Substantia nigra (tissue), 51 donors: ENCODE measurements at places on chromosomes 1 and 21.

DNA sequence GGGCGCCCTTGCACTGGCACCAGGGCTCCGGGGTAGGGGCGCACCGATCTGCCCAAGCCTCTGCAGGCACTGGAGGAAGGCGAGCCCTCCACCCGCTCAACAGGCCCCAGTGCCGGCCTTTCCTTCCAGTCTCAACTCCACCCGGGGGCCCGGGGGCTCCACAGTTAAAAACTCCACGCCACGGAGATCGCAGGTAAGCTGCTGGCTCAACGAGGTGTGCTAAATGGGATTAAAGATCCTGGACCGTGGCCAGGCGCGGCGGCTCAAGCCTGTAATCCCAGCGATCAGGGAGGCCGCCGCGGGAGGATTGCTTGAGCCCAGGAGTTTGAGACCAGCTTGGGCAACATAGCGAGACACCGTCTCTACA, 536 bp downstream of the HSF2BP start:
- no peak for DNase-seq

DNA sequence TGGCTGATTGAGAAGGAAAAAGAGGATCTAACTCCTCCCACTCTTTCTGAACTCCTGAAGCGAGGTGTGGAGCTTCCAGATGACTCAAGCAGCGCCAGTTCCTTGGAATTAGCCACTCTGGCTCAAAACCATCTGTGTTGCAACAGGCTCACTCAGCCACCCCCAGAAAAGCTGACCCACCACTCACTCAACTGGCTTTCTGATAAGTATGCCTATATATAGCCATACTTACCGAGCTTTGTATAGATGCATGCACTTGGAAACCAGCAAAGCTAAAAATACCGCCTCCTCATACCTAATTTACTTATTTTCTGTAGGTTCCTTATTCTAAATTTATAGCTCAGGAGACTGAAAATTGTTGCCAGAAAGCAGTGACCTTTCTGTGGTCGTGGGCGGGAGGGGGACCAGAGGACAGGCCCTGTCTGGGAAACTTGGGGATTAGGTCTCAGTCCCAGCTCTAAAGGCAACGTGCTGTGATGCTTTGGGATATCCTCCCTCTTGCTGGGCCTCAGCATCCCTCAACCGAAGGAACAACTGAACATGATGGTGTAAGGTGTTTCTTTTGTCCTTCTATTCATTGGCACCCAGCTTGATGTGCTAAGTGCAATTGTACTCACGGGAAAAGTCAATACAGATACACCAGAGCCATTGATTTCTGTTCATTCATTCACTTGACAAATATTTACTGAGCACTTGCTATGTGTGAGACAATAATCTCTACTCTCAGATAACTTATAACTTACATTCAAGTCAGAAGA, 65.7 kb downstream of the NENF start:
- DNase-seq, result no peak

DNA sequence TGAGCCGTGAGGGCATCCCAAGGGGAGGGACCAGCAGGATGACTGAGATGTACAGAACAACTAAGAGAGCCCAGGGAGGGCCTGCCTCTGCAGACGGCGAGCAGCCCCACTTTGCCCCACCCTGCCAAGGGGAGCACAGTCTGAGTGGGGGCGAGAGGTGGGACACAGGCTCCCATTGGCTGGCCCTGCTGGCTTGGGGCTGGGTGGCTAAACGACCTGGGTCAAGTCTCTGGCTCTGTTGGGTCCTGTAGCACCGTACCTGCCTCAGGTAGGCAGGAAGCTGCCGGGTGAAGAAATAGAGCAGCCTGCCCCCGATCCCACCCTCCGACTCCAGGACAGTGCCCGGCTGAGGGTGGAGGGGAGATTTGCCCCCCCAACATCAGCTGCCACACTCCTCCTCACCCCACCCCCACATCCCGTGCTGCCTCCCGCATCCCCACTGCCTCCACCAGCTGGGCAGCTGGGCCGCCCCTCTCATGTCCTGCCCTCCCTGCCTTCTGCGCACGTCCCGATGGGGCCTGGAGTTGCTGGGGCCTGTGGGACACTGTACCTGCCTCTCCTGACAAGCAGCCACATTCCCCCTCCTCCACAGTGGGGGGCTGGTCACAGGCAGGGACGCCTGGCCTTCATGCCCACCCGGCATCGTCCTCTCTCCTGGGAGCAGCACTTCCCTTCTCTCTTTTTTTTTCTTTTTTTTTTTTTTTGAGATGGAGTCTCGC, 12.6 kb upstream of the PLEKHG5 start:
- DNase-seq, result no peak

DNA sequence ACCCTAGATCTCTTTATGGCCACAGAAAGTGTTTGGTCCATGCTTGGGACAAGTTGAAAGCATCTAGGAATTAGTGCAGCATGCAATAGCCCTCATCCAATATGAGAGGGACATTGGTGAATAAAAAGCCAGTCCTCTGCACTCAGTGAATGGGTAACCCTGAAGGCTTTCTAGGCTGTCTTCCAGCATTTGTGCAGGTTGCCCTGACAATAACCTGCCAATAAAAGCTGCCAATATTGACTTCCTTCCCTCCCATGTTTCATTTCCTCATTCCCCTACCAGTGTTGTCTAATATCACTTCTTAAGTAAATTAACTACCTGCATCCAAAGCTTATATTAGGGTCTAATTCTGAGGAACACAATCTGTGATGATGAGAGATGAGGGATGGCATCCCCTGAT, 563.6 kb upstream of the NEGR1 start:
- no peak for DNase-seq
